Activated CD4-positive, alpha-beta T cell treated with anti-CD3 and anti-CD28 coated beads for 4 hours (primary cell): ENCODE measurements at places on chromosomes 16 and 17.

DNA sequence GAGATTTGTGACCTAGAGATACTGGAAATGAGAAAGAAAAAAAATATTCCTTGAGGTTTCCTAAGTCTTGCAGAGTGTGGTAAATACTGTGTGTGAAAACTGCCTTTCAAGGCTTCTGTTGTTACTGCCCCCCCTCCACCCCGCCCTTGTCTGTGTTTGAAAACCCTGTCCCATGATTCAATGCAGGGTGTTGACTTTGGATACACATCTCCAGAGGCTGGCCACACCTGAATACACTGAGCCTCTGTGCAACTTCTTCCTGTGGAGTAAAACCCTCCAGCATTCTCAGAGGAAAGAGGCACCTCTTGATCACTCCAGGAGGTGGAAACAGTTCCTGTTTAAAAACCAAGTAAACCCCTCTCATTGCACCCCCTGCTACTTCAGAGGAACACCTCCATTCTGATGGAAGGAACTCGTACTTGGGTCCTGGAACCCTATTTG, 123.0 kb upstream of the CACNG5 start:
- DNase-seq, result no peak

DNA sequence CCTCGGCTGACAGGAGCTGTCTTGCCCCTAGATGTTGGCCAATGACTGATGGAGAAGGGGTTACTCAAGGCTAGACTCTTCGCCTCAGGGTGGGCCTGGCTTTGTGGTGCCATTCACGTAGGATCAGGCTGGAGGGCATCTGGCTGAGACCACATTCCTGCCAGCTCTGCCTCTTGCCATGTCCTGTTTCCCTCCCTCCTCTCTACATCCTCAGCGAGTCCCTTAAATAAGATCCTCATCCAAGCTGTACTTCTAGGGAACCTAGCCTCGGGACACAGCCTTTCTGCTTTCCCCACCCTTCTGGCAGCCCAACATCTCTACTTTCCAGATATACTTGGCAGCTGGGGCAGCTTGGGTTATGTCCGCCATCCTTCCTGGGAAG, 27.9 kb upstream of the EFCAB13 start:
- DNase-seq, result no peak

GRCh38 chr17:62670202-62670821, 42.8 kb downstream of the MRC2 start:
- DNase-seq, result no peak

DNA sequence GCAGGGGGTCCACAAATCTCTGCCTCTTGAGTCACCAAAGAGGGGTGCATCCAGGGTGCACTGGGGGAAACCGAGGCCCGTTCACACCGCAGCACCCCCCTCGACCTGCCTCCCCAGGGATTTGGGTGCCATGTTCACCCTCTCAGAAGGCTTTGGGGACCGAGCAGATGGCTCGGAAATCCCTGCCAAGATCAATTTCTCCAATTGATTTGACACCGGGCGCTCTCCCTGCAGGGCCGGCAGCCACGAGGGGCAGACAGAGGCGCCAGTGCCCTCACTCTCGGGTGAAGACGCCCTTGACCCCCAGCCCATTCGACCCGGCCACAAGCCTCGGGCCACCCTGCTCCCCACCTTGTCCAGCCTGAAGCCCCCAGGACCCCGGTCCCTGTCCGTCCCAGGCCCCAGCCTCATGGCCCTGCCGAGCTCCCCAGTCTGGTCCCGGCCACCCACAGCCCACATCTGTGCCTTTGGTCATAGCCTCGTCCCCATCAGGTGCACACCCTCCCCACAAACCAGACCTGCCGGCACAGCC, 9.3 kb downstream of the SSTR5 start:
- DNase-seq, result no peak

GRCh38 chr17:47720754-47721533, 12.1 kb upstream of the TBX21 start:
- DNase-seq, result peak; percentile 98

- DNase-seq, result peak; percentile 89
Measured at GRCh38 chr16:85610446-85611193, 2.5 kb upstream of the GSE1 start.

DNA sequence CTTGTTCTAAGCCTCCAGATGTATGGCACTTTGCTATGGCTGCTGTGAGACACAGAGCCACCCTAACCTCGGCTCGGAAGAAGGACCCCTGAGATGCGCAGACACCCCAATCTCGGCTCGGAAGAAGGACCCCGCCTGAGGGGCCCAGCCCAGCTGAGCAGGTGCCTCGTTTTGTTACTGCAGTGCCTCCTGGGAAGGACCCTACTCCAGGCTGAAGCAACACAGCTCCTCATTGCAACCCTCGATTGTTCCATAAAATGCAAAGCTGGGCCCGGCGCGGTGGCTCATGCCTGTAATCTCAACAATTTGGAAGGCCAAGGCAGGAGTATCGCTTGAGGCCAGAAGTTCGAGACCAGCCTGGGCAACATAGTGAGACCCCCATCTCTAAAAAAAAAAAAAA, 61.3 kb downstream of the C16orf95 start:
- DNase-seq, result no peak

DNA sequence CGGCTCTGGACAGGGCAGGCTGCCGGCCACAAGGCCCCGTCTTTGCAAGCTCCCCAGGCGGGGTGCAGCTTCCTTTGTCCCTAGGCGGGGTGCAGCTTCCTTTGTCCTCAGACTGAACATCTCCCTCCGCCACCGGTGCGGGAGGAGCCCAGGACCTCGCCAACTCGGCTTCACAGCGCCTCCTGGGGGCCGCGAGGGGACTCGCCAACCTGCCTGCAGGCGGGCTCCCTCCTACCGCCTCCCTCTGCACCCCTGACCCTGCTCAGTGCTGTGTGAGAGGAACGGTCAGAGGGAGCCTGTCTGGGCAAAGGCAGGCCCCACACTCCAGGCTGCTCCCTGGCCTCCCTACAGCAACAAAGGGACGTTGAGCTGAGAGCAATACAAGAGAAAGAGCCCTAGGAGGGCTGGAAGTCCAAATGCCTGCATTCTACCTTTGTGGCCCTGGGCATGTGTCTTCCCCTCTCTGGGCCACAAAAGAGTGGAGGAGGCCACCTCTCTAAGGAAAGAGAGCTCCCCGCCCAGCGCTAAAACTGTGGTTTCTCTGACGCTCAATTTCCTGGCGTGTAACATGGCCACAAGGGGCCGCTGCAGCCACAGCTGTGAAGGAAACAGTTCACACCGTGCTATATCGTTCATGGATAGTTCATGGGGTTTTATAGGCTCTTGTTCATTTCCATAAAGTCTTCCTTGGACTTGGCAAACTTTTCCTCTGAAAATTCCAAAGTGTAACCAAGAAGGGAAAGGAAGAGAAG, 20.9 kb upstream of the KRT19 start:
- DNase-seq, result peak; percentile 82

- no peak for DNase-seq
Measured at GRCh38 chr17:78226759-78227454, 4.5 kb upstream of the TMEM235 start.

GRCh38 chr17:30567231-30568116, 90.3 kb downstream of the GOSR1 start:
- DNase-seq, result no peak

DNA sequence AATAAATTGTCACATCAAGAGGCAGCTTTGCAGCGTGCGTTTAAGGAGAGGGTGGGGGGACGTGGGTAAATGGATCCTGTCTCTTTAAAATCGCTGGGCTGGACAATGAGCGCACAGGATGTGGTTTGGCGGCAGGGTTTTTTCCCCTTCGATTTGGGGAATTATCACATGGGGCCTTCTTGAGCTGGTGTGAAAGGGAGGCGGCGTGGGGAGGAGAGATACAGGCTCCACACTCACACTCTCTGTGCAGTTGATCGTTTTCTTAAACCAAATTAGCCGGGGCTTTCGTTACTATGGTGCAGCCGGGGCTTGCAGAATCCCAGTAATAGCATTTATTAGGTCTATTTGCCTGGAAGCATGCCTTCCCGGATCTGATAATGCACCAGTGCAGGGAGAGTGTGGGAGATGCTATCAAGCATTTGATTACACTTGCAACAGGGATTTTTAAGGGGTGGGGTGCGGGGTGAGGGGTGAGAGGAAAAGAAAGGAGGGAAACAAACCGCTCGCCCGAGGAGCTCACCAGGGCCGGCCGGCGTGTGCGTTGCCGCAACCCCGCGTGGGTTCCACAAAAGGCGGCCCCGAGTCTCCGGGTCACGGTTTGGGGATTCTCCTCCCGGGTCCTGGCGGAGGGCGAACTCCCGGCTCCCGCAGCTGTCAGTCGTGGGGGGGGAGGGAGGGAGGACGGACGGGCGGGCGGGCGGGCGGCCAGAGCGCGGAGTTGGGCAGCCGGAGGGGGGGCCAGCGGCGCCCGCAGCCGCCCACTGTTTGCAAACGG, 58.8 kb upstream of the GSE1 start:
- DNase-seq, result peak; percentile 61
